ENCODE measurements at places on chromosomes 11 and 22. TPM values are rescaled to one million over a fixed set of nuclear protein-coding genes. Genes with fewer than 3 reads are reported as not detected.

The EXPH5 gene
- 0.15 TPM for total RNA-seq

DNA sequence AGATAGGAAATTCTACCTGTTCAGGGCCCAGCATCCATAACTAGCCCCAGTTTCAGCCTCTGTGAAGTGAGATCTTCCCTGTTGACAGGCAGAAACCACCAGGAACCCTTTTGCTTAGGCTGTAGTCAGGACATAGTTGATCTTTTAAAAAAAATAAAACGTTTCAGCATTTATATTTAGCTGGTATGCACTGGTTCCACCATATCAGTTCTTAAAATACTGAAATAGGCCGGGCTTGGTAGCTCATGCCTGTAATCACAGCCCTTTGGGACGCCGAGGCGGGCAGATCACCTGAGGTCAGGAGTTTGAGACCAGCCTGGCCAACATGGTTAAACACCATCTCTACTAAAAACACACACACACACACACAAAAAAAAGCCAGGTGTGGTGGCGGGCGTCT, 35.3 kb downstream of the GALNT18 start:
- peaks cover 9% of the 10 kb centered on the region for H3K4me1 ChIP-seq
- no peak for DNase-seq
- no peak overlapping the region for H3K27ac ChIP-seq

GRCh38 chr22:43616645-43617044, 195.5 kb downstream of the EFCAB6 start:
- H3K27ac ChIP-seq, result no peak overlapping the region
- no peaks in the 10 kb centered on the region for H3K27me3 ChIP-seq
- no peak for DNase-seq
- H3K36me3 ChIP-seq, result no peaks in the 10 kb centered on the region

The GPR83 gene
- 0.06 TPM for total RNA-seq

- H3K36me3 ChIP-seq, result no peaks in the 10 kb centered on the region
- DNase-seq, result no peak
- no peak overlapping the region for H3K27ac ChIP-seq
- H3K4me3 ChIP-seq, result no peak overlapping the region
- no peaks in the 10 kb centered on the region for H3K4me1 ChIP-seq
Measured at GRCh38 chr11:135008001-135008405, 596.0 kb upstream of the B3GAT1 start.

The OR4D5 gene
- not detected for total RNA-seq

The CREB3L1 gene
- 2.3 TPM for total RNA-seq

The SCN3B gene
- 11.1 TPM for total RNA-seq

- peaks cover 9% of the 10 kb centered on the region for H3K4me1 ChIP-seq
- DNase-seq, result no peak
- H3K27me3 ChIP-seq, result peaks cover 45% of the 10 kb centered on the region
- peak overlapping the region; percentile 53 for H3K27ac ChIP-seq
- no peaks in the 10 kb centered on the region for H3K36me3 ChIP-seq
- H3K4me3 ChIP-seq, result peak overlapping the region; percentile 64
Measured at GRCh38 chr22:19523240-19524169, 705 bp downstream of the CLDN5 start.

DNA sequence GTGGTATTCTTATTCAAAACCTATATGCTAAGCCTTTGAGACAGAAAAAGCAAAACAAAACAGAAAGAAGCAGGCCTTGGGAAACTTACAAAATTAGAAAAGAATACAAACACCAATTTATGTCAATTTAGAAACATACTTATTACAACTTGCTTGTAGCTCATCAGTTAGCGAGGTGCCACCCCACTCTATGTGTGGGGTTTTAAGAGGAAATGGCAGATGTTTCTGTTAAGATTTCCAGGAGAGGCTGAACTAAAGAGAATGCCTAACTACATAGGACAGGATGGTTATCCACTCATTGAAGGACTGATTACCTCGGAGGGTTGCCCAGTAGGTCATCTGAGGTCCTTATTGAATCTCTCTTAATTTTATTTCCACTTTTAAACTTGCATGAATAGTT, 302.0 kb downstream of the ETS1 start:
- no peak for DNase-seq
- H3K27ac ChIP-seq, result no peak overlapping the region
- H3K4me3 ChIP-seq, result no peak overlapping the region
- peaks cover 2% of the 10 kb centered on the region for H3K4me1 ChIP-seq

The FGF19 gene
- total RNA-seq, result not detected

DNA sequence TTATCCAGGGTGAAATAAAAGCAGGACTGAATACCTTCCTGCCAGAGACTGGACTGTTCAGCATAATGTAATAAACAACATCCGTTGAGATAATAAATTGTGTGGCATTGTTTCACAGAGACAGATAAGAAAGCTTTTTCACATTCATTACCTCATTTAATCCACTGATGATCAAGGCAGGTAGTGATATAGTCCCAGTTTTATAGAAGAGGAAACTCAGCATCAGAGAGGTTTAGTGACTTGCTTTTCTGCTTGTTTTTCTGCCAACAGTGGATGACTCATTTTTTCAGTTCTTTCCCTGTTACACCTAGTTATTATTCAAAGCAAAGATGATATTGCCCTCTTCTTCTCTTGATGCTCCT, 4.0 kb downstream of the MYO18B start:
- H3K4me1 ChIP-seq, result peaks cover 55% of the 10 kb centered on the region
- peak overlapping the region; percentile 98 for H3K27ac ChIP-seq
- H3K4me3 ChIP-seq, result peak overlapping the region; percentile 78
- no peak for DNase-seq

- H3K27me3 ChIP-seq, result no peaks in the 10 kb centered on the region
- no peak overlapping the region for H3K4me3 ChIP-seq
- no peak for DNase-seq
- H3K36me3 ChIP-seq, result no peaks in the 10 kb centered on the region
- H3K27ac ChIP-seq, result no peak overlapping the region
Measured at GRCh38 chr22:36612458-36612857, 83.5 kb upstream of the EIF3D start.

- no peak overlapping the region for H3K4me3 ChIP-seq
- DNase-seq, result no peak
- H3K4me1 ChIP-seq, result peaks cover 27% of the 10 kb centered on the region
- no peak overlapping the region for H3K27ac ChIP-seq
Measured at GRCh38 chr11:95335989-95336388, 105.0 kb upstream of the SESN3 start.

The SCUBE2 gene
- total RNA-seq, result 2.2 TPM

DNA sequence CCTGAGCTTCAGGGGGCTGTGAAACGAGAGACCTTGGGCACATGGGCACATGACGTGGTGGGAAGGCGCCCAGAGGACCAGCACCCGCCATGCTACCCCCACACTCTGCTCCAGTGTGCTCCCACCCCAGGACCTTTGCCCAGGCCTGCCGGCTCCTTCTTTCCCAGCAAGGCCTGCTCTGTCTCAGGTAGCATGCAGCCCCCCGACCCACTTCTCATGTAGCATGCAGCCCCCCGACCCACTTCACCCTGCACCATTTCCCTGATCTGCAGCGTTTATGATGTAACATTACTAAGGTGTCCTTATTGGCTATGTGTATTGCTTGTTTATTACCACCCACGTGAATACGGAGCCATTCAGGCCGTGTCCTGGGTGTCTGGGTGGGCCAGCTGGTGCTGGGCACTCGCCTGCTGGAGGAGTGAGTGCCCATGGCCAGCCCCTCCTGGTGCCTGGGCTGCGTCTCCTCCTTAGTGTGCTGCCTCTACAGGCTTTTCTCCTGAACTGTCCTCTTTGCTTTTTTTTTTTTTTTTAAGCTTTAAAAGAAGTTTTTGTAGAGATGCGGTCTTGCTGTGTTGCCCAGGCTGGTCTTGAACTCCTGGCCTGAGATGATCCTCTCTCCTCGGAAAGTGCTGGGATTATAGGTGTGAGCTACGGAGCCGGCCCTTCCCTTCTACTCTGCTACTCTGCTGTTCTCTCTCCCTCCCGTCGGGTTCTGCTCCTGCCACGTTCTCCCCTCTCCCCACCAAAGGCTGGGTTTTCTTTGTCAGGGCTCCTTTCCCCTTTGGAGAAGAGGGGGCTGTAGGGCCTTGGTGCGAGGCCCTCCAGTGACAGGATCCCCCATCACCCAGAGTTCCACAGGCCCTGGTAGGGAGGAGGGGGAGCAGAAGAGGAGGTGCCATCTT, 29.4 kb downstream of the LRP5 start:
- H3K4me1 ChIP-seq, result peaks cover 36% of the 10 kb centered on the region
- no peak overlapping the region for H3K4me3 ChIP-seq
- no peak overlapping the region for H3K27ac ChIP-seq

DNA sequence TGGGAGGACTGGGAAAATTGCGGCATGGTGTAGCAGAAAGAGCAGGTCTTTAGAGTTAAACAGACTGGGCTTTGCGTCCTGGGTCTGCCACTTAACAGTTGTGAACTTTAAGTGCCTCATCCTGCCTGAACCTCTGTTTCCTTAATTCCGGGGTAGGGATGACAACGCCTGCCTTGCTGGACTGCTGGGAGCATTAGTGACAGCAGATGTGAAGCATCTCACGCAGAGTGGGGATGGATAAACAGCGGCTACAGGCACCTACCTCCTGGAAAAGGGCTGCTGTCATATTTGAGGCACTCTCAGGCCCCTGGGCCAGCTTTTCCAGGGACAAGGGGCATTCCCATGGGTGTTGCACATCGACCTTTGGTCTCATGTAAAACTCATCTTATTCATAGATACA, 572.2 kb downstream of the TBC1D22A start:
- no peak overlapping the region for H3K27ac ChIP-seq
- H3K27me3 ChIP-seq, result peaks cover 7% of the 10 kb centered on the region
- no peak overlapping the region for H3K4me3 ChIP-seq
- DNase-seq, result no peak
- no peaks in the 10 kb centered on the region for H3K36me3 ChIP-seq

The AGBL2 gene
- 0.22 TPM for total RNA-seq

DNA sequence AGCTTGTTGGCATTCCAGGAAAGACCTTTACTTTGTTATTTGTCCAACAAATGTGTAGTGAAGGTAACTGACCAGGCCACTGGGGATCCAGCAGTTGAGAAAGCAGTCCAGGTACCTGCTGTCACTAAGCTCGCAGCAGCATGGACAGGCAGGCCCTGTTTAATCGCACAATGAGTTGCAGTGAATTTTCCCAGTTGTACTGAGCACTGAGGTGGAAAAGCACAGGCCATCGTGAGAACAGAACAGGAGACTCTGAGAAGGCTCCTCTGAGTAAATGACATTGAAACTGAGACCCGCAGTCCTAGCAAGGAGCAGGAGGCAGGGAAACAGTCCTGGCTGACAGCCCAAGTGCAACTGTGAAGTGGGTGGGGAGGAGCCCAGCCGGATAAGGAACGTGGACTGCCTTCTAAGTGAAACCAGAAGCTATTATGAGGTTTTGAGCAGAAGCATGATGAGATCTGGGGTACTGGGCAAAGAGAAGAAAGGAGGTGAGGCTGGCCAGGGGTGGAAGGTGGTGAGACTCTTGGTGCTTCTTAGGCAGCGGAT, 39.8 kb upstream of the CDON start:
- H3K36me3 ChIP-seq, result no peaks in the 10 kb centered on the region
- H3K27me3 ChIP-seq, result no peaks in the 10 kb centered on the region
- no peak overlapping the region for H3K27ac ChIP-seq
- DNase-seq, result no peak
- H3K4me1 ChIP-seq, result no peaks in the 10 kb centered on the region

DNA sequence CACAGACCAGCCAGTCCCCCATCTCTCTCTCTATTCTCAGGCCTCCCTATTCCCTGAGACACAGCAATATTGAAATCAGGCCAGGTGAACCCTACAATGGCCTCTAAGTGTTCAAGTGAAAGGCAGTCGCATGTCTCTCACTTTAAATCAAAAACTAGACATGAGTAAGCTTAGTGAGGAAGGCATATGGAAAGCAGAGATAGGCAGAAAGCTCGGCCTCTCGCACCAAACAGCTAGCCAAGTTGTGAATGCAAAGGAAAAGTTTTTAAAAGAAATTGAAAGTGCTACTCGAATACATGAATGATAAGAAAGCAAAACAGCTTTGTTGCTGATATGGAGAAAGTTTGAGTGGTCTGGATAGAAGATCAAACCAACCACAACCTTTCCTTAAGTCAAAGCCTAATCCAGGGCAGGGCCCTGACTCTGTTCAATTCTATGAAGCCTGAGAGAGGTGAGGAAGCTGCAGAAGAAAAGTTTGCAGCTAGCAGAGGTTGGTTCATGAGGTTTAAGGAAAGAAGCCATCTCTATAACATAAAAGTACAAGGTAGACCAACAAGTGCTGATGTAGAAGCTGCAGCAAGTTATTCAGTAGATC, 19.8 kb upstream of the MPZL2 start:
- no peak overlapping the region for H3K4me3 ChIP-seq
- H3K27ac ChIP-seq, result no peak overlapping the region
- no peaks in the 10 kb centered on the region for H3K36me3 ChIP-seq
- no peak for DNase-seq
- peaks cover 4% of the 10 kb centered on the region for H3K27me3 ChIP-seq

DNA sequence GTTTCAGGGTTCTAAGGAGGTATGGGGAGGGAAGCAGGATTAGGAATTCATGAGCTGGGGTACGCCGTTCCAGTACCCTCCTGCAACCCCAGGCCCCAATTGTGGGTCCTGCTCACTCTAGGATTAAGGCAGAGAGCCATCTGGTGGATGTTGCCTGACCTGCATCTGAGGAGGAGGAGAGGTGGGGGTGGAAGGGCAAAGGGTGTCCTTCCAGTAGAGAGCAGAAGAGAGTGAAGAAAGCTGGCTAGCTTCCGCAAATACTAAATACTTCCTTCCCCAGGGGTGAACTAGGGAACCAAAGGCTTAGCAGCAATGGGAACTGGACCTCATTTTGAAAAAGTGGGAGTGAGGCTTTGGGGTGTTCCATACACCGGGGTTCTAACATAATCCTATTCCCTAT, 10.6 kb downstream of the LRRC51 start:
- no peaks in the 10 kb centered on the region for H3K27me3 ChIP-seq
- H3K4me3 ChIP-seq, result no peak overlapping the region
- H3K36me3 ChIP-seq, result peaks cover 44% of the 10 kb centered on the region
- H3K4me1 ChIP-seq, result peaks cover 4% of the 10 kb centered on the region
- H3K27ac ChIP-seq, result peak overlapping the region; percentile 1

DNA sequence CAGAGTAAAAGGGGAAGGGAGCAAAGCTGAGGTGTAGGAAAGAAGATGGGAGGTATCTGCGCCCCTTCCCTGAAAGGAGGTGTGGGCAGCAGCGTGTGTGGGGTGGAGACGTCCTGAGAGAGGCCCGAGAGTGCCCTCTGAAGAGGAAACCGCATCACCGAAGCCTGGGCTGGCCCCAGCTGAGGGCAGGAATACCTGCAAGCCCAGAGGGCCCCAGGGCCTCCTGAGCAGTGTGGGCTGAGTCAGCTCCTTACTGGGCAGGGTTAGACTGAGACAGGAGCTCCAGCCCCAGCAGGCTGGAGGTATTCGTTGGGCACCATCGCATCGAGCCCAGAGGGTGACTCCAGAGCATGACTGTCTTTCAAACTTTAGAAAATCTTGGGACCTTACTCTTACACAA, 534.0 kb upstream of the B3GAT1 start:
- no peaks in the 10 kb centered on the region for H3K36me3 ChIP-seq
- H3K27ac ChIP-seq, result no peak overlapping the region
- H3K27me3 ChIP-seq, result peaks cover 2% of the 10 kb centered on the region
- H3K4me1 ChIP-seq, result no peaks in the 10 kb centered on the region

The UBXN1 gene
- 102 TPM for total RNA-seq

The GTSE1 gene
- total RNA-seq, result 0.47 TPM

Data from psoas muscle (tissue), 8 donors.